ENCODE measurements at places on chromosomes 11 and 22.
A peak's percentile ranks its signal among the peaks of the same experiment; 100 is the strongest.

GRCh38 chr22:49036513-49036912, 791.2 kb downstream of the BRD1 start:
- DNase-seq, result no peak

- no peak for DNase-seq
Measured at GRCh38 chr22:37675930-37676735, 697 bp downstream of the LGALS1 start.

DNA sequence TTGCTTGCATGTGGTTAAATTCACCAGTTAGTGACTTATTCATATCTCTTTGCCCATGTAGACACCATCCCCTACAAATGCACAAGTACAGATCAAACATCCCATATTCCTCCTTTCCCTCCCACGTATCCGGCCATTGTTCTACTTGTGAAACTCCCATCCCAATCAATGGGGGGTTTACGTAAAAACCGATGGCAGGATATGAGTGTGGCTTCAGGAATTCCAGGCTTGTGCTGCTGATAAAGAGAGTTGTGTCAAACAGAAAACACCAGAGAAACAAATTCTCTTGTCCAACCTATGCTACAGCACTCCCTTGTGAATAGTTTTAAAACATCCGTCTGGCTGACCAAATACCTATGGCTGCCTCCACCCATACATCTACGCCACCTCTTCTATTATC, 15.5 kb downstream of the FLI1 start:
- peak; percentile 92 for DNase-seq

DNA sequence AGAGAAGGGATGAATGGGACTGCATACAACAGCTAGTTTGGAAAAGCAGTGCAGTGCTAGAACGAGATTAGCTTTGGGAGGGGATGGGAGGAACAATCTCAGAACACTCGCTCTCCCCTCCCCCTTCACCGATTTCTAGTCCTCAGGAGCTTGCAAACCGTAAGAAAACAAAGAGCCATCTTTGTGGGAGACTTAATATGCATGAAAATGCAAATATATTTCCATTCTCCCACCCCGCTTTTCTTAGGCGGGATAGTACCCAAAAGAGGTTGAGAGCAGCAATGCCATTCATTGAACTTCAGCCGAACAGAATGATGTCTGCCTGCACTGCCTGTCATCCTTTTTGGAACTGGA, 1.1 kb downstream of the SPINDOC start:
- DNase-seq, result no peak

- no peak for DNase-seq
Measured at GRCh38 chr11:117202386-117203068, 3.4 kb downstream of the TAGLN start.

- DNase-seq, result no peak
Measured at GRCh38 chr11:123700772-123701171, 40.7 kb downstream of the ZNF202 start.

- no peak for DNase-seq
Measured at GRCh38 chr11:117924631-117925170, 4.5 kb downstream of the TMPRSS13 start.

DNA sequence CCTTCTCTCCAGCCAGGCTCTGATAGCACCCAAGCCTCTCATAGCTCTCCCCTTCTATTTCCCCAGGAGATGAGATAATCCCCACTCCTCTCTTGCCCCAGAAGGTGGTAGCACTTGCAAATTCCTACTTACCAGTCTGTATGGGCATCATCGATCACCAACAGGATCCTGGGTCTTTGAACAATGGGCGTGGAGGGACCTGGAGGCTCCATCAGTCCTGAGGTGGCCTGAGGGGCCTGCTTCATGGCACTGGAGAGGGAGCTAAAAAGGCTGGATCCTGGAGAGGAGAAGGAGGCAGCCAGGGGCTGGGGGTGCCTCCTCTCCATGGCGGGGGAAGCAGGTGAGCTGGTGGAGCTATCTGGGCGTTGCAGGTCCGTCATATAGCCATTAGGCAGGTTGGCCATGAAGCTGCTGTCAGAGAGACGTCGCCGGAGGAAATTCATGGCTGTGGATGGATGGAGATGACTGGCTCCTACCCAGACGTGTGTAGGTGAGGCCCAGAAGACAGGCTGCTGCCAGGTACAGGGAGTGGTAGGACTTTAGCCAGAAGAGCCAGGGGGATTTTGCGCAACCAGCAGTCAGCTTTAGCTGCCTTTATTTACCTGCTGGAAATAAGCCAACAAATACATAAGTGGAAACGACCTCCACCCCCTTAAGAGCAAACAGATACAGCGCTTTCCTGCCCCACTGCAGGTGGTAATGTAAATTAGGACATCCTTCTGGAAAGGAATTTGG, 51.8 kb downstream of the SYN3 start:
- no peak for DNase-seq

DNA sequence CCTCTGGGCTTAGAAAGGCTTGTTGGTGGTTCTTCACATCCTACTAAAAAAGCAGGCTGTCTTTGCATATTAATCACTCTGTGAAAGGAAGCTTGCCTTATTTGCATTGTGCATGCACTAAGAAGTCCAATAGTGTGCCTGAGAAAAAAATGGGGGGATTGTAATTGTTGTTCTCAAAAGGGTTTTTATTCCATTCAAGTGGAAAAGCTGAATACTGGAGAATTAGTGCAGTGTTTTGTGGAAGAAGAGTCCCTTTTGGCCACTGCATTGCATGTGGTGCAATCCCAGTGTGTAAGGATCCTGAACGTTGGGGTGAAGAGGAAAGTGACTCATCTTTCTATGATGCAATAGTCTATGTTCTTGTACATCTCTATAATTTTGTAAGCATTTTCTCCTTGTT, 16.5 kb downstream of the NCAM1 start:
- DNase-seq, result peak; percentile 33

DNA sequence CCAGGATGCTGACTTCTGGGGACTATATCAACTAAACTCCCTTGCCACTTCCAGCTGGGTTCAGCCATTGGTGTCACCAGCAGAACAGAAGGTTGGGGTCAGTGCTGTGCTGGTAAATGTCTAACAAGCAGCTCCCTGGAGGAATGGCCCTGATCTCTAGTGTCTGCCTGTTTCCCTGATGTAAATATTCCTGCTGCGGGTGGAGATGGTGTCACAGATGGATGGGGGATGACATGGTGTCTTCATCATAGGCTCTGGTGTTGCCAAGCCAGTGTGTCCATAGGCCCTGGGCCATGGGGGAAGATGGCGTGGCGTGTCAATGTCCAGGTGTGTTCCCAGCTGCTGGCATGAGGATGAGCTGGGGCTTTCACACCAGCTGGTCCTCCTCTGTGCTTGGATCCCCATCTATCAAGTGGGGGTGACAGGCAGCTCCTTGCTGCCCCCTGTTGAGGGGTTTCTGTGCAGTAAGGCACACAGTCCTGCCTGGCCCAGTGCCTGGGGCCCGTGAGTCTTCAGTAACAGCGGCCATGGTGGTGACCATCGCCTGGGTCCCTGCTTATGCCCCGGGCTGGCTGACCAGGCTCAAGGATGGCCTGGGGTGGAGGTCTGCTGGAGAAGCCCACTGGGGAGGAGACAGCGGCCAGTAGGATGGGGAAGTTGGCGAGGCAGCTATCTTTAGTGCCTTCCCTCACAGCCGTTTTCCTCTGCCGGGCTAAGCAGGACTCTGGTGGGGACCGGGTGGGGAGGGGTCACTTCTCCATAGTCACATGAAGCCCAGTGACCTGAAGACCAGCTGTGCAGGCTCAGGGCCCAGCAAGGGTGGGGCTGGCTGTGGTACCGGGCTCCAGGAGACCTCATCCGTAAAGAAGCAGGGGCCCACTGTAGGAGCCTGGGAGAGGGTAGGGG, 12.7 kb downstream of the RPL3 start:
- no peak for DNase-seq

DNA sequence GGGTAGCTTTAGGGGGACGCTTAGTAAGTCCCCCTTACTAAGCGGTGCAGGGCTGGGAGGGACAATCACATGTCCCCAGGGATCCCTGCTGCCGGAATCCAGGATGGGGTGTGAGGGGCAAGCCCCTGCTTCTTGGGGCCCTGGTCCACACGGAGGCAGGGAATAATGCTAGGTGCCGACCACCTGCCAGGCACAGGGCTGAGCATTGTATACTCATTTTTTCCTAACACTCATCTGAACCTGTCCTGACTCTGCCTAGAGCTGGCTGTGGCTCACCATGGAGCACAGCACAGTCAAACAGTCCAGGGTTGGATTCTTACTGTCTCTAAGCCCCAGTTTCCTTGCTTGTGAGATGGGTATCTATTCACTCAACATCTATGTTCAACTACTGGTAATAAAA, 1.4 kb upstream of the LTBP3 start:
- DNase-seq, result no peak

GRCh38 chr11:119590651-119591351, 138.2 kb downstream of the NECTIN1 start:
- DNase-seq, result peak; percentile 97

- no peak for DNase-seq
Measured at GRCh38 chr11:1514336-1515061, 27.9 kb upstream of the MOB2 start.

GRCh38 chr11:56013805-56014204, 13.6 kb upstream of the OR5AS1 start:
- DNase-seq, result peak; percentile 7

DNA sequence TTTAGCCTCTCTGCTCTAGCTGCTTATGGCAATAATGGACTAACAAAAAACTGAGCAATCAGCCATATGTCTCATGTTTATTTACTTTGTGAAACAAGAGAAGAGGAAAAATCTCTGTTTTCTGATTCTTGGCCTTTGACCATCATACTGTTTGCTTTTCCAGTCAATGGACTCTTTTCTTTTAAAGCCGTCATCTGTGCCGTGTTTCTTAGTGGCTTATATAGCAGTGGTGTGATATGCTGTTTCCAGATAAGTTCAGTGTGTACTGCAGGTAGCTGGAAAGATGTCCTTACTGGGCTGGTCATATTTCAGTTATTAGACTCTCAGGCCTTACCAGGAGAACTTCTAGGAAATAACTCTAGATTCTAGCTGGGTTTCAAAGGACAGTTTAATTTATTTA, 33.6 kb upstream of the TECTA start:
- DNase-seq, result no peak

GRCh38 chr22:37663521-37664140, 5.1 kb downstream of the PDXP start:
- DNase-seq, result no peak

GRCh38 chr11:75161506-75162095, 10.7 kb downstream of the SLCO2B1 start:
- no peak for DNase-seq

- DNase-seq, result no peak
Measured at GRCh38 chr11:2489083-2489482, 44.3 kb downstream of the KCNQ1 start.

DNA sequence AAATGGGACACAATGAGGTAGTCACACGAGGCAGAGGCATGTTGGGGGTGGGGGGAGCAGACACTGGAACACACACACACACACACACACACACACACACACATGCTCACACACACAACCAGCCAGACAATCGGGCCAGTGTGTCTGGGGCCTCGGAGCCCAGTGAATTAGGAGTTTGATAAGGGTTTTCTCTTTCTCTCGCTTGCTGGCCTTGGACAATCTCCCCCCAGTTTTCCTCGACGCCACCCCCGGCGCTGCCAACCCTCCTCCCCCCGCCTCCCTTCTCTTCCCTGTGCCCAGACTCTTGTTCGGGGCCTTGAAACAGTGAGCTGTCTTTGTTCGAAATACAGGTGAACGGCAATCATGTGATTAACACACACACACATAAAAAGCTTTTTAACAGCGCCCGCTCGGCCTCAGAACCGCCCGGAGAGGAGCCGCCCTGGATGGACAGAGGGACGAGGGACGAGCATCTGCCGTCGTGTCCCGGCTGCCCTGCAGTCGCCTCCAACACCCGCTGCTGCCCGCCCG, 1.5 kb upstream of the SOX10 start:
- no peak for DNase-seq

GRCh38 chr11:59157433-59157832, 14.5 kb upstream of the DTX4 start:
- DNase-seq, result no peak

GRCh38 chr22:29629903-29630516, 26.6 kb downstream of the NF2 start:
- no peak for DNase-seq

DNA sequence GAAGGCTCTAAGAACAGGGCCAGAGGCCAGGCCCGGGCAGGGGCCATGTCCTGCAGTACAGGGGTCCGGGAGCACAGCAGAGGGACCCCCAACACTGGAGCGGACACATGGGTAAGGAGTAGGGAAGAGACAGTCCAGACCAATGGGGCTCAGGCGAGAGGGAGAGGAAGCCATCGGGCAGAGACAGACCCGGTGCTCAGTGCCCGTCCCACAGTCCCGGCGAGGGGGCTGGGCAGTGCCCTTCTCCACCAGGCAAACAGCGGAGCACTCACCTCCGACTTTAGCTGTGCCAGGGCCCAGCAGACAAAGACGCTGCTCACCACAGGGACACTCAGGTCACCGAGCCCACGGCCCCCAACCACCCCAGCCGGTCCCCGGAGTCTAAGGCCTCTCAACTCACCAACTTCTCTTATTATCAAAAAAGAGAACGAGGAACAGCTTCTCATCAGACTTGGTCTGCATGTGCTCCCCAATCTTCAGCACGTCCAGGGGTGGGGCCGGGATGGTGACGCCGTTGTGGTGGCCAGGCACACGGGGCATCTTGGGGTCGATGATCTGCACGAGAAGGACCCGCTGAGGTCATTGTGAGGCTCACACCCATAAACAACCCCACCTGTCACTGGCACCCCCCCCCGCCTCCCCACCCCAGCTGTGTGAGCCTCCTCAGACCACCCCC, 52.3 kb downstream of the BRD1 start:
- no peak for DNase-seq

DNA sequence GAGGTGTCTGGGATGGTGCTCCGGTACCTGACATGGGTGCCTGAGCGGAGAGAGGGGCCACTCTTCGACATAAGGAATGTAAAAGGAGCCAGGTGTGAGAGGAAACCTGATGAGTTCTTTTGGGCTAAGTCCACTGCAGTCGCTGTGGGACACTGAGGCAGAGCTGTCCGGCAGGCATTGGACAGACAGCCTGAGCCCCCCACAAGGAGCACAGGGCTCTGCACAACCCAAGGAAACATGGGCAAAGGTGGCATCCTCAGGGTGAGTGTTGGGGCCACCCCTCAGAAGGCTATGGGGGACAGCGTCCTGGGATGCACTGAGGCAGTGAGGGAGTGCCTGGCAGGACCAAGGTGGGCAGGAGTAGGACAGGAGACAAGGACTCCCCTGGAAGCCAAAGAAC, 57.7 kb upstream of the EMID1 start:
- no peak for DNase-seq

DNA sequence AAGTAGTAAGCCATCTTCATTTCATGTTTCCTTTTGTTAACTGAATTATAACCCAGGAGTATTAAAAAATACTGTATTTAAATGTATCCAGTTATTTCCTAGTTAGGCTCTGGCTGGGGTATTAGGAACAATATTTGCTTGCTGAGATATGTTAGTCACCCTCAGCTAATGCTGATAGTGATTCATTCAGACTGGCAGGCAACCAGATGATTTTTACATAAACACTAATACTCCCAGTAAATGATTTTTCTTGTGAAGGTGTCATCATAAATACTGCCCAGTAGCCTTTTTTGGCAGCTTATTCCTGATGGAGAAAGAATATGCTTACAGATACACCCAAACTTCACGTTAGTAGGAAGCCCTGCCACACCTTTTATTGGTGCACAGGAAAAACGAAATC, 8.1 kb downstream of the YWHAH start:
- no peak for DNase-seq

- DNase-seq, result no peak
Measured at GRCh38 chr11:69213964-69214363, 58.2 kb downstream of the SMIM38 start.
